Muscle of leg (tissue), 16 donors: ENCODE measurements at places on chromosomes 13 and 19. TPM values are rescaled to one million over a fixed set of nuclear protein-coding genes. Genes with fewer than 3 reads are reported as not detected.

DNA sequence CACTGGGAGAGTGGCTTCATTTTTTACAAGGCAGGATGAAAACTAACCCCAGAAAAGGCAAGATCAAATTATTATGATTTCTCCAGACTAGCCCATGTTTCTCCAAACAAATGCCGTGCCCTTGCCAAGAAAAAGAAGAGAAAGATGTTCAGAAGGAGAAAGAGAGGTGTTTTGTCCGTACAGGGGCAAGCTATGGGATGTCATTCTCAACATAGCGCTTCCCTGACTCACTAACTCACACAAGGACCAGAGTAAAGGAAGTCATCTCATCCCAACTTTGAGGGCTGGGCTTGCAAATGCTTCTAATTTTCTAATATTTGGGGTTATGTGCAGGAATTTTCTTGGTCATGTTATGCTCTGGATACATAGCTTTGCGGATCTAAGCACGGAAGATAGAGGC lies 224.2 kb upstream of the MAB21L1 start:
- DNase-seq: peak; percentile 54

DNA sequence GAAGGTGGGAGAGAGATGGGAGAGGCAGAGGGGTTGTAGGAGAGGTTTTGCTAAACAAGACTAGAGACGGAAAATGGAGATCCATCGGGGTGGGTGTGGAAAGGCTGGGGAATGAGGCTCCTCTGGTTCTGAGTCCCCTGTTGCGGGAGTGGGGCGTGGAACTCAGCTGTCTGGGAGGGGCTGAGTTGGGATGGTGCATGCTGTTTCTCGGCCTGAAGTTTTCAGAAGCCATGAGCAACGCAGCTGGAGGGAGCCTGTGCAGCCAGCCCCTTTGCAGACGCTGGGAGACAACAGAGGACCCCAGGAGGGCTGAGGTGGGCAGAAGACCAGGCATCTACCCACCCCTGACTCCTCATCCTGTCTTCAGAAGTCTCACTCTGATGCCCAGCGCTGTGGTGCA lies 7.4 kb upstream of the GIPR start:
- DNase-seq: no peak

- DNase-seq: peak; percentile 83
These were observed 40.3 kb downstream of the DEDD2 start for GRCh38 chr19:42176990-42177685.

GRCh38 chr13:34833562-34834182 lies 108.4 kb upstream of the NBEA start:
- no peak for DNase-seq

- DNase-seq: no peak
These were observed 17.1 kb upstream of the MAP3K10 start for GRCh38 chr19:40174092-40174491.

ARHGAP35 gene
- polyA plus RNA-seq: 36.2 TPM

ZNF98 gene
- 0.35 TPM for polyA plus RNA-seq
